ENCODE measurements at places on chromosomes 5 and 9. TPM values are rescaled to one million over a fixed set of nuclear protein-coding genes. Genes with fewer than 3 reads are reported as not detected.

TESK1 gene
- total RNA-seq = 41.6 TPM

PGGT1B gene
- total RNA-seq = 28.6 TPM

DNA sequence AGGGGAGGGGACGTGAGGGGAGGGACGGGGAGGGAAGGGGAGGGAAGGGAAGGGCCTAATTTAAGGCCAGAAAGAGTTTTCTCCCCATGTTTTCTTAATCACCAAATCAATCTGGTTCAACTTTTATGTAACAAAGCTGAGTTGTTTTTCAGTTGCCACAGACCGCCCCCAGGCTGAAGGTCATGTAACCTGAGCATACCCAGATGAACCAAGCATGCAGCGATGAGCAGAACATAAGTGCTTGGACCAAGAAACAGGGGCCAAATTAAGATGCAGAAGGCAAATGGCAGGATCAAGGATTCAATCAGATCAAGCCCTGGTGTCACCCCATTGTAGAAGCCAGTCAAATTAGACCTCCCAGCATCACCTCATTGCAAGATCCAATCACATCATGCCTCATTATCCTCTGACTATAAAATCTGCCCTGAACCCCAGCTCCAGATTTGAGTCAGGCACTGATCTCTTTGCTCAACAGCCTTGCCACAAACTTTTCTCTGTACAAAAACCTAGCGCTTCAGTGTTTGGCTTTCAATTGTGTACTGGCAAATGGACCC is 113.5 kb upstream of the TNPO1 start:
- DNase-seq = no peak

DNA sequence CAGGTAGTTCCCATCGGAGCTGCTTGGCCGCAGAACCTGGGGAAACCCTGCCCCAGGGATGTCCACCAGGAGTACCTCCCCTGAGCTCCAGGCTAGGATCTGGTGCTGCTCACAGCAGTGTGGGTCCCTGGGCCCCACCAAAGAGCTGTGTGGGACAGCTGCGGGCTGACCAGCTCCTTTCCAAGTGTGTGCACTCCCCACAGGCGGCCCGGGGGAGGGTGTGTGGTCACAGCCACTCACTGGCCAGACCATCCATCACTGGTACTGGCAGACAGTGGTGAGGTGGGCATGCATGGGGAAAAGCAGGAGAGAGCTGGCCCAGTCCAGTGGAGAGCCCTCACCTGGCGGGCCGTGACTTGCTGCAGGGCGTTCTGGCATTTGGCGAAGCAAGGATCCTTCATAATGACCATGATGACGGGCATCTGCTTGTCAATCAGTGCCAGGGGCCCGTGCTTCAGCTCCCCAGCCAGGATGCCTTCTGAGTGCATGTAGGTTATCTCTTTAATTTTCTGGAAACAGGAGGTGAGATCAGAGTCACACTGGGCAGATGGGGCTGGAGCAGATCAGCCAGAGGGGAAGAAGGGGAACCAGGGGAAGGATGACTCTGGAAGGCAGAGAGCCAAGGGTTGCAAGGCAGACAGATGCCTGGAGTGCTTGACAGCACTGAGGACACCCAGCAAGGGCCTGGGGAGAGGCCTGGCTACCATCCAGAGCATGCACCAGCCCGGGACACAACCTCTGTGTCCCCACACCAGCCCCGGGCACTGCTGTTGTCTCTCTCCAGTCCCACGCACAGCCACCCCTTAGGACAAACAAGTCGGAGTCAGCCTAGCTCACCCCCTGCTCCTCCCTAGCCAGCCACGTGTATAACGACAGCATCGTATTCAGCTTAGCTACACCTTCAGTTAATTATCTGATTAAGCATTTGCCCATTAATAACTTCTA is 12.8 kb upstream of the MAPK9 start:
- DNase-seq = no peak

DNA sequence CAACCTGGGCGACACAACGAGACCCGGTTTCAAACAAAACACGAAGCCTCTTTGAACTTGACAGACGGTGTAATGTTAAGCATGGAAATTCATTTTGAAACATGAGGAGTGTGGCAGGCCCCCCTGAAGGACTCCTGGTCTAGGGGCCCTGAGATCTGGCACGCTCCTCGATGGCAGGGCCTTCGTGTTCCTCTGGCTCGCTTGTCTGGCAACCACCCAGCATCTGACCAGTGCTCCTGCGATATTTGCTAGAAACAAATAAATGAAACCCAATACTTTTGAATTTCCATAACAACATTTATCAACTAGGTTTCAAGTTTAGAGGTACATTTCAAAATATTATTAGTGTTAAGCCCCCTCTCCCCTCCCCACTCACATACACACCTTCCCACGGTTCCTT is 193.0 kb downstream of the ERCC6L2 start:
- no peak for DNase-seq

DNA sequence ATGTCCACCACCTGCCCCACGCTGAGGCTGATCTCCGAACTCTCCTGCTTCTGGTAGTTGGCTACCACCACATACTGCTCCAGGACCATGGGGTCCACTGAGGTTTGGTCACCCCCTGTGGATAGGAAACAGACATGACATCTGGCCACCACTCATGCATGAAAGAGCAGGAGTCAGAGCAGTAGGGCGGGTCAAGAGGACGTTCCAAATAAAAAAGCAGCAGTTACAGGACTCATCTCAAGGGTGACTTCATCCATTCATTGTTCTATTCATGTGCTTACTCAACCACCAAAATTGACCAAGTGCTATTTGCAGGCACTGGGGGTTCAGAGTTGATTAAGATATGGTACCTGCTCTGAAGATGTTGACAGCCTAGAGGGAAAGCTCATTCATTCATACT is 79.2 kb upstream of the UBTD2 start:
- no peak for DNase-seq

- DNase-seq = no peak
Observed at GRCh38 chr5:102764381-102765004, 9.4 kb downstream of the PAM start.

DNA sequence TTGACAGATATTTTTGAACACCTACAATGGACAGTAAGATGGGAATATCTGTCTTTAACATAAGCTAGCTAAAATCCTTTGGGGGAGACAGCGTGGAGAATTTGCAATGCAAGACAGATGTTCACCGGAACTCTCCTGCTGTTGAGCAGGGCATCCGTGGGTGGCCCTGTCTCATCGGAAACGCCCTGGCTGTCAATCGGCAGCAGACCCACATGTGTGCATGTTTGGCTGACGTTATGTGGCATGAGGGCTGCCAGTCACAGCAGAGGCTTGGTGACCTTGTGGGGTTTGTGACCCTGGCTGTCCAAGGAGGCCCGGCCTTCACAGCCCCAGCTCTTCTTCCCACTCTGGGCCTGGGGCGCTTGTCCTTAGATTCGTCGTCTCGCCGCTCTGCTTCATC is 129.7 kb upstream of the OTULINL start:
- DNase-seq = no peak

DNA sequence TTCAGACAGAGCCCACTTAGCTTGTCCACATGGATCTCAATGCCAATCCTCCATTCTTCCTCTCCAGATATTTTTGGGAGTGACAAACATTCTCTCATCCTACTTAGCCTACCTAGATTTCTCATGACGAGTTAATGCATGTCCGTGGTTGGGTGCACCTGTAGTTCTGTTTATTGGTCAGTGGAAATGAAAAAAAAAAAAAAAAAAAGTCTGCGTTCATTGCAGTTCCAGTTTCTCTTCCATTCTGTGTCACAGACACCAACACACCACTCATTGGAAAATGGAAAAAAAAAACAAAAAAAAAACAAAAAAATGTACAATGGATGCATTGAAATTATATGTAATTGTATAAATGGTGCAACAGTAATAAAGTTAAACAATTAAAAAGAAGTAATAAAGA is 59.0 kb downstream of the BASP1 start:
- DNase-seq = no peak

DNA sequence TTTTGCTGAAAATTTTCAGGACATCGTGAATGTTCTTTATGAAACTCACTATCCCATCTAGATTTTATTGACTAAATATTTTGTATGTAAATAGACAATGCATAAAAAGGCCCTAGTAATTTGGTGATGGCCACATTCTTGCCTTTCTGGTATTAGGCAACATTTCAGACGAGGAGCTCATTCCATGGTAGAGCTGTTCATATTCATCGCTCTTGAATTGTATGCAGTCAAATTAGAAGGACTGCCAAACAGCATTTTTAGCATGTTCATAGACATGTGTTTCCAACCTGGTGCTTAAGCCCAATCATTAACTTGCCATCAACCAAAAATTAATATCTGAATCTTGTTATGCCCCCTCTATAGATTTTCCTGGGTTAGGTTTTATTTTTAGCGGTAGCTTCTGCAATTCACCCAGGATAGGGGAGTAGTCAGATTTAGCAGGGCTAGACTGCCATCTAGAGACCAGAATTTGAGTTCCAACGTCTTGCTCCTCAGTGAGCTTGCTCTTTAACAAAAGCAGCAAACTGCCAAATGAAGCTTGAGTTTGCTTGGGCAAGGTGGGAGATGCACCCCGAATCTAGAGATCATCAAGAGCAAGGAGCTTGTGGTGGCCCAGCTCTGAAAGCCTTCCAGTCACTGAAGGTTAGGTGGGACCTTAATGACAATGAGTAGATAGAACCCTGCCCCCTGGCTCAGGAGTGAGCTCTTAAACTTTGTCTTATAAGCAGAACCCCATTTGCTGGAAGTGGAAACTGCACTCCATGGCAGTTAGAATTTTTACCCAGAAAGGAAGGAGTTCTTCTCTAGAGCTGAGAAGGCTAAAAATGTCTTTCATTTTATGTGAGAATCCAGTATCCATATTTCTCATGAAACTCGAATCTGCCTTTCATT is 456.2 kb downstream of the RASEF start:
- peak; percentile 21 for DNase-seq

DNA sequence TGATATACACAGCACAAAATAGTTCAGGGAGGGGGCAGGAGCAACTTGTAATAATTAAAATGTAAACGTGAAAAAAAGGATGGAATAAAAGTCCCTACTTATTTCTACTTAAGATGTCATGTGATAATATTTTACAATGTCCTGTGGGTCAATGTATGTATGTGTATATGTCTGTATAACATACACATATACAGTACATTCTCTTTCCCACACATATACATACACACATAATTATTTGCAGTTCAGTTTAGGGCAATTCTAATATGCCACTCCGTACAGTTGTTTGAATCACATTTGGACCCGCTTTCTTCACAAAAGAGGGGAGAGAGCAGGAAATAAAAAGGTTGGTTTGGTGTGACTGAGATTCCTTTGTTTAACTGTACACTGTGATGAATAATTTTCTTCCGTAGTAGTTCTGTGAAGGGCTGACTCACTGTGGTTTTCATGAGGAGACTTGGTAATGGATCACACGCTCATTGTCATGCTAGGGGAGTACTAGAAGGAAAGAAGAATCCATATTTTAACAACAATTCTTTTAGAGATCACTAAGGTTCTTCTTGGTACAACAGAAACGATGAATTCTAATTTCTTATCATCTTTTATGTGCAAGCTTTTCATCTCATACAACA is 26.2 kb upstream of the ACOT12 start:
- DNase-seq = peak; percentile 35

SCGB3A2 gene
- total RNA-seq = not detected

- no peak for DNase-seq
Observed at GRCh38 chr5:171629628-171630349, 155.8 kb upstream of the SMIM23 start.

DNA sequence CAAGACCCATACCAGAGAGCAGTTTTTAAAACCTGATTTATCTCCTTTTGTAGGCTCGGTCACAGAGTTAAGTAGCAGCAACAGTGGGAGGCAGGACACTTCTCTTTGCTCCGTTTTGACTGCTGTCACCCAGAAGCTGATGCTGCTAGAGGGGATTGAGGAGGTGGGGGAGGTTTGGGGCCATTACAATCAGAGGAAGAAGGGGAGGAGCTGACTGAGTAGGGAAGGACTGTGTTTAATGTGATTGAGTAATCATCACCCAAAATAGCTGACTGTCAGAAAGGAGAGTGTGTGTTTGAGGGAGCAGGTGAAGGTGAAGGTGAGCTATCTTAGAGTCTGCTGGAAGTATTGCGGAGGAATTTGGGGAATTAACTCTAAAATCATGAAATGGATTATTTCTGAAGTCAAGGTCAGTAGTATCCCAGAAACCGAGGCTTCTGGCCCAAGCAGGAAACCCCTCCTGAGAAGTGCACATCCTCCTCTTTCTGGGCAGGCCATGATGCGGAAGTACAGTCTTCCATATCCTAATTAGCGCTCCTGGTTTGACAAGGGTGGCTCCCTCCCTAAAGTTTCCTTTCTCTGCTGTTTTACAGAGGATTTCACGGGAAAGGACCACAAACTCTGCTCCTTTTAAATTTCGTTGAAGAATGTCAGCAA is 214.9 kb downstream of the PLK2 start:
- no peak for DNase-seq

ADGRD2 gene
- not detected for total RNA-seq

- no peak for DNase-seq
Observed at GRCh38 chr9:82436475-82436874, 447.9 kb downstream of the SPATA31D1 start.

DNA sequence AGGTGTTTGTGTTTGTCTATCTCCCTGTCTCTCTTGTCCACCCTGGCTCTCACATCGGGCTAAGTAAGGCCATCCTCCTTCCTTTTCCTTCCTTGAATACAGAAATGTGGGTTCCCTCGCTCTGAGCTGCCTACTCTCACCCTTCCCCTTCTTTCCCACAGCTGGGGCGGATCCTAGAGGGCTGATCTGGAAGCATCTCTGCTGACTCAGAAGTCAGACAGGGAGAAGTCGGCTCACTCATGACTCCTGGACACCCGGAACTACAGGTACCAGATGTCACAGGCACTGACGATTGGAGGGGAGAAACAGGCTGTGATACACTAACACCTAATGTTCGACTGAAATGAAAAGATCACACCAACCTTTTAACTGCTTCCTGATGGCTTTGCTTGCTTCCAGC is 41.3 kb downstream of the PTPN3 start:
- no peak for DNase-seq

CTXN3 gene
- not detected for total RNA-seq

DNA sequence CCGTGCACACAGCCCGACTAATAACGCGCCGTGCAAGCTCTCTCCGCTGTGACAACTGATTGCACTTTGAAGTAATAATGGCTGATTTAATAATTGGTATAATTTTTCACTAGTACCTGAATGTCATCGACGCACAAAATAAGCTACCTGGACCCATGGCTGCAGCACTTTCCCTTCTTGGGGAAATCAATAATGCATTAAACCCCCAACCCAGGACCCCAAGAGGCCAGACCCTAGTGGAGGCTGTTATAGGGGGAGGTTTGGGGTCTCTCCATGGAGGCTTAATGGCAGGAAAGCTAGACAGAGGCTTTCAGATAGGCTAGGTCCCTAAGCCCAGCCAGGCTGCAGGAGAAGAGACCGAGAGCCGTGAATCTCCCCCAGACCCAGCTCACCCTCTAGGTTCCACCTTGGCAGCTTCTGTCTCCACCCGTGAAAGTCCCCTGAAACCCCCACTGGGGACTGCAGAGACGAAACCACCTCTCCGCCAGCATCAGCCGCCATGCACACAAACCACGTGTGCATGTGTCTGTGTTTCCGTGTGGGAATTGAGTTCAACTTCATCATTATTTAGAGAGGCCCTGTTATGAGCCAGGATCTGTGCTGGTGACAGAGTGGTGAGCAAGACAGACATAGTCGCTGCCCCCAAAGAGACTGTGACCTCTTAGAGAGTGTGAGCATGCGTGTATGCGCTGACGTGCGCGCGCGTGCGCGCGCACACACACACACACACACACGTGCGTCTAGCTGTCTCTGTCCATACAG is 168.6 kb upstream of the MVB12B start:
- no peak for DNase-seq

- no peak for DNase-seq
Observed at GRCh38 chr9:76882686-76883085, 23.2 kb downstream of the PRUNE2 start.

GRCh38 chr5:113293068-113293974 is 141.5 kb downstream of the TSSK1B start:
- DNase-seq = no peak

Data from activated CD8-positive, alpha-beta T cell treated with anti-CD3 and anti-CD28 coated beads, Interleukin-2, amount 10 ng/mL, durations not matched to agents 7 days and 5 days (primary cell).